ENCODE measurements at places on chromosomes 5 and 9.

- no peak for DNase-seq
Observed at GRCh38 chr9:83957248-83957513, 22.8 kb downstream of the HNRNPK start.

GRCh38 chr9:71819115-71819739 lies 50.9 kb upstream of the CEMIP2 start:
- no peak for DNase-seq

DNA sequence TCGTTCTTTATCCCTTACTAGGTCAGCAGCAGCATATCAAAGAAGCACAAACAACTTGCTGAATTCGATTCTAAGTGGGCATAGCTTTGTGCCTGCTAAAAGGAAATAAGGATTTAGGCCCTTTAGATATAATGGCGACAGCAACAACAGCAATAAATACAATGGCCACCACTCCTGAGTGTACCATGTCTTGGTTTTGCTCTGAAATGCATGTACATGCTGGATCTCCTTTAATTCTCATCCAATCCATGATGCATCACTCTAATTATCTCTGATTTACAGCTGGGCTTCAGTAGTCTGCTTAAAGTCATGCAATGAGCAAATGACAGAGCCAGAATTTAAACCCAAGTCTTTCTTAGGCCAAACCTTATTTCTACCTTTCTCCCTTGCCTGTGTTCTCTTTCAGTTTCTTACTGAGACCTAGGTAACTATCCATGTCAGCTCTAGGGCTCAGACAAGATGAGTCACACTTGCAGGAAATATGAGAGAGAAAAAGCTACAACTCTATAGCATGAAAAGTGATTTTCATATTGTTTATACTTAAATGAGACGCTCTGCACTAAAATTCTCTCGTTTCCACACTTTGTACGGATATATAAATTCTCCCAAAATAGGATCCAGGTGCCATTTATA lies 111.8 kb downstream of the HMHB1 start:
- DNase-seq, result no peak

DNA sequence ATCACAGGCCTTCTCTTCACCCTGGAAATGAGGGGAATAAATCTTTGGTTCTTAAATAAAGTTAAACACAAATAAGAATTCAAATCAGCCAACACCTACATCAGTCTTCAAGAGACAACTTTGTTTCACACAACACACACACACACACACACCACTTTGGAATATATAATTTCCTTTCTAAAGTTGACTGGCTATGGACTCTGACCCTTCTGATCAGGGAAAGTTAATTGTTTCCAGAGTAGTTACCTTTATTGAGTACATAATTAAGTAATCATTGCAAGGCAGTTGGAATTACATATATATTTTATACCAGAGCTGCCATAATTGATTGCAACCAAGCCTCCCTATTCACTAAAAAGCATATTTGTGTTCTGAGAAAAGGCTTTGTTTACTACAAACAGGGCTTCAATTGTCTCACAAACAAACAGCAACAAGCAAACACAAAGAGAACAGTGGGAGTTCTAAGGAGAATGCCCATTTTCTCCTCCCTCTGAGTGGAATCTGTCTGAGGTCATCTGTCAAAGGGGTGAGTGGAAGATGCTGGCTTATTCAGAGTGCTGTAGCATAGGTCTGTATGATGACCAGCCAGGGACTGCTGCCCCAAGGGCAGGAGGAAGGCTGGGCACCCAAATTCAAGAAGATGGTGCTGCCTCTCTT lies 136.6 kb downstream of the SEMA6A start:
- no peak for DNase-seq

DNA sequence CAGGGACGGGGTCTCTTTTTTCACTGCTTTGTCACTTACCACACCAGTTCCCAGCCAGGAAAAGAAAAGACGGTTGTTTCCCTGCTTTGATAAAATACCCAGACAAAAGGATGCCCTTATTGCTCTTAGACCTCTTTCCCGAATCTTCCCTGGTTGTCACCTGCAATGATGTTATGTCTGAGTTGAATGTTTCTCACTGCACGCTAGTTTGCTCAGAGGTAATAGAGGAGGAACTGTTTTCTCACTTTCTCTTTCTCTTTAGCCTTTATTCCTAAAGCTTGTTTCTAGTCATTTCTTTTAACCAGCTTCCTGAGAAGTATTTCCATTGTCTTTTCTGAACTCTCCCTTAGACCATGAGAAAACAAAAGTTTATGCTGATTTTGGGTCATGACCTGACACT lies 32.9 kb downstream of the ACER2 start:
- DNase-seq, result no peak

- no peak for DNase-seq
Observed at GRCh38 chr5:164636456-164636855, 1131.0 kb downstream of the MAT2B start.

GRCh38 chr5:170504616-170505266 lies 921 bp downstream of the KCNIP1 start:
- peak; percentile 57 for DNase-seq

- DNase-seq, result no peak
Observed at GRCh38 chr9:136482046-136482792, 621 bp downstream of the SEC16A start.

DNA sequence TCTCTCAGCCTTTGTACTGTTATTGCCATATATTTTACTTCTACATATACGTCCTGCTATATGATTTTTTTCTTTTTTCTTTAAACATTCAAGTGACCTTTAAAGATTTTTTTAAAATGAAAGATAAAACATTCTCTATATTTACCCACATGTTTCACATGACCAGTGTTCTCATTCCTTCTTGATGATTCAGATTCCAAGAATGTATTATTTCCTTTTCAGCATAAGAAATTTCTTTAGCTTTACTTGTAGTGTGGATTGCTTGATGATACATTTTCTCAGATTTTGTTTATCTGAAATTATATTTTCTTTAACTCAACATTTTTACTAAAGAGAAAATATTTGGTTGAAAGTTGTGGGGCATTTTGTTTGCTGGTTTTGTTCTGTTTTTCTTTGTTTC lies 792.1 kb downstream of the BRINP1 start:
- no peak for DNase-seq

GRCh38 chr9:91536211-91536691 lies 112.6 kb upstream of the NFIL3 start:
- DNase-seq, result no peak

GRCh38 chr5:1729641-1730486 lies 69.8 kb downstream of the MRPL36 start:
- no peak for DNase-seq

GRCh38 chr9:91130796-91131318 lies 230.9 kb downstream of the AUH start:
- DNase-seq, result no peak

Measured in hypothalamus (tissue), 51 donors.